ENCODE measurements at places on chromosomes 6 and 20. TPM values are rescaled to one million over a fixed set of nuclear protein-coding genes. Genes with fewer than 3 reads are reported as not detected.

DNA sequence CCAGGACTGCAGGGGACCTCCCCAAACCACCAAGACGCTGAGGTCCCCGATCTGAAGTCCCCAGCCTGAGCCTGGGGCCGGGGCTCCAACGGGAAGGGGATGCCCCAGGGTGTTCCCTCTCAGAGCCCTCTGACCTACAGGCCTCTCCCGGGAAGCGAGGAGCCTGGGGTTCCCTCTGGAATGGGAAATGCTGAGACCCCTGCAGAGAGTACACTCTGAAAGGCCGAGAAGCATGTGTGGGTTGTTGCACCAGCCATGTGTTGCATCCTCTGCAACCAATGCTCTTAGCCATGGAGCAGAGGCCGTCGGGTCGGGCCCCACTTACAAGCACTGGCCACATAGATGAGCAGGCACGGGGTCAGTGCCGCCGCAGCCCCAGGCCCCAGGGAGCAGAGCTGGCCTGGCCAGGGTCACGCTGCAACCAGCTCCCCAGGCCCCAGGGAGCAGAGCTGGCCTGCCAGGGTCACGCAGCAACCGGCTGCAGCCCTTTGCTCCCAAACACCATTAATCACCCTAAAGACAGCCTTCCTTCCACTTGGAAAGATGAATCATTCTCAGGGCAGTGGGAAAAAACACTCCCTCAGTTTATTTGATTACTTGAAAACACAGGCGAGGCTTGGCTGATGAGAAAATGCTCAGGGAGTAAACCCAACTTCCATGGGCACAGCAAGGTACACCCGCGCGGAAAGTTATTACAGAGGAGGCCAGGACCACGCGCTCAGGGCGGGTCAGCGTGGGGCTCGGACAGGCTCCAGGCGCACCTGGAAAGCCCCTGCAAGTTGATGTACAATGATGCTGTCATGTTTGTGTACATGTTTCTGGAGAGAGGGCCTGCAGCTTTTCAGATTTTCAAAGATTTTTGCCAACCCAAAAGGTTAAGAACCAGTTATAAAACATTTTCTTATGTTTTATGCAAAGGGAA lies 78.0 kb upstream of the AFDN start:
- DNase-seq: no peak

- no peak for DNase-seq
Measured at GRCh38 chr6:54111341-54112045, at the start of gene MLIP. Gene MLIP, plus strand, starts transcription at chr6:54111443. Its CDS starts 37 bp downstream, at chr6:54111480.

DNA sequence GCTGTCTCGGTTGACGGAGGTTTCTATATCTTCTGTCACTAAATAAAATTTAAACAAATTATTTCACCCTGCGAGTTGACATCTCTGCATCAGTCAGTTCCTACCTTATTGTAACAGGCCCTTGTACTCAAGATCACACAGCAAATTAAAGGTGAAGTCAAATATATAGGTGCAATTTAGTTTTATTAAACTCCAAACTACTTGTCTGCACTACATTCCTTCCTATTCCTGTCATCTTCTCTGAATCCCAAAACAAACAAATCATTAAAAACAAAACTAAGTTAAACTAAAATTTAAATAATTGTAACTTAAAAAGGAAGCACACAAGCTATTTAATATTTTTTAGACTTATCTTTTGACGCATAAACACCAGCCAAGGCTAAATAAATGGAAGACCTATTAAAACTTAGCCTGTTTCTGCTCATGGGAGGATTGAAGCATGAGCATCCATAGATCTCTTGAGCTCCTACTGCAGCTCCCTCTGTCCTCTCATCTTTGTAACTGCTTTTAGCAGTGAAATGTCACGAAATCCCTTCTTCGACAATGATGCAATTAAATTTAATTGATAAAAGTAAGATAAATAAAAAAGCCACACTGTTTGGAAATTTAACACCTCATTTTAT lies 1152.3 kb upstream of the GJE1 start:
- DNase-seq: no peak

- DNase-seq: no peak
Measured at GRCh38 chr20:34388000-34388399, 24.9 kb downstream of the ITCH start.

GRCh38 chr20:3235666-3236324 lies 3.2 kb downstream of the SLC4A11 start:
- peak; percentile 20 for DNase-seq

GRCh38 chr6:153087436-153087835 lies 43.6 kb downstream of the RGS17 start:
- no peak for DNase-seq

The OPRL1 gene
- total RNA-seq: 0.49 TPM

The MCHR2 gene
- not detected for total RNA-seq

The FOXQ1 gene
- not detected for total RNA-seq
